ENCODE measurements at places on chromosomes 13 and 19. TPM values are rescaled to one million over a fixed set of nuclear protein-coding genes. Genes with fewer than 3 reads are reported as not detected.

Gene FAM216B
- not detected for total RNA-seq

DNA sequence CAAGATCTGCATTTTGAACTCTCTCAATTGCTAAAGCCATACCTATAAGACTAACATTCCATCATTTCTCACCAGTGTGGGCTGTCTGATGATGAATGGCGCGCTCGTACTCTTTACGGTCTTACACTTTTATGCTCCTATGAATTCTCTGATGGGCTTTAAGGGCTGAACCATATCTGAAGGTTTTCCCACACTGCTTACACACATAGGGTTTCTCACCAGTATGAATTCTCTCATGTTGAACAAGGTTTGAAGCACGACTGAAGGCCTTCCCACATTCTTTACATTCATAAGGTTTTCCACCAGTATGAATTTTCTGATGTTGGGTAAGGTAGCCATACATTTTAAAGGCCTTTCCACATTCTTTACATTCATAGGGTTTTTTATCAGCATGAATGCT lies 18.8 kb upstream of the ZNF607 start:
- no peak for DNase-seq

Gene URAD
- total RNA-seq, result not detected

Gene NOVA2
- under 0.01 TPM for total RNA-seq

DNA sequence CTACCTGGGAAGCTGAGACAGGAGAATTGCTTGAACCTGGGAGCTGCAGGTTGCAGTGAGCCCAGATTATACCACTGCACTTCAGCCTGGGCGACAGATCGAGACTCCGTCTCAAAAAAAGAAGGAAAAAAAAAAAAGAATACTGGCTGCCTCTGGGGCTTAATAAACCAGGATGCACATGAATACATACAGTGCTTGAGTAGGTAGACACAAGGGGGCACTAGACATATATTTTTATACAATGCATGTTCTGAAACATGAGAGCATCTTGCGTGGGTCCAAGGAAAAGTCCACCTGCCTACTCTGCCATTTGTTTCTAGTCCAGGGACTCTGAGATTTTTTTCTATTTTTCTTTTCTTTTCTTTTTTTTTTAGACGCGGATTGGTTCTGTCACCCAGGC lies 31.2 kb downstream of the KEAP1 start:
- no peak for DNase-seq

GRCh38 chr13:96751089-96751488 lies 243.2 kb downstream of the OXGR1 start:
- DNase-seq, result no peak

GRCh38 chr13:50053844-50054243 lies 38.6 kb downstream of the KCNRG start:
- no peak for DNase-seq

DNA sequence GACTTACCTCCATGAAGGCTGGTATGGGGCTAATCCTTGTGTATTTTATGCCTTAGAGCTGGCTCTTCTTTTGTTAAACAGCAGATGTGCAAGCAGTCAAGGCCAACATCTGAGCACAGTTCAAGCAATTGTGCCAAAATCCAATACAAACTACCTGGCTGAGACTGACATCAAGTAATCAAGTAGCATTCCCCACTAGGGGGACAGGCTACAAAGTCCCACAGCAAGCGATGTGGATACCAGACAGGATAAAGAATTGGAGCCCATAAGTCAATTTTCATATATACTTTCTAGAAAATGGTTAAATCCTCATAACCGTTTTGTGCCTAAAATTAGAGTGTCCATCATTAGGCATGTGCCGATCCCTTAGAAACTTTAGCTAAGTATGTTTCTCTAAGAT lies 675.8 kb downstream of the DIAPH3 start:
- DNase-seq, result no peak

Gene AMH
- not detected for total RNA-seq

DNA sequence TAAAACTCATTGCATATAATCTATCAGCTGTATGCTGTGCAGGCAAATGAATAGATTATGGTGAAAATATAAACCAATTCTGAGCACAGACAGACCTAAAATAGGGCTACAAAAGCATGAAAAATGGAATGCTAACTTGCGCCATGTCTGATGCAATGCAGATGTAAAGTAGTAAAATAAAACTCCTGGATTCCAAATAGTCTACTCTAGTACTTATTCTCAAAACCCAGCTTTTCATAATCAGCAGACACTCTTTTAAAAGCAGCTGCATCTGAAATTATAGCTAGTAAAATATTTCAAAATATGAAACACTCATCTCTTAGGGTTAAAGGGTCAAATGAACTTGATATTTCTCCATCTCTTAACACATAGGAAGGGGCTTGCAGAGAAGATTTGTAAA lies 4.7 kb upstream of the POMP start:
- no peak for DNase-seq

DNA sequence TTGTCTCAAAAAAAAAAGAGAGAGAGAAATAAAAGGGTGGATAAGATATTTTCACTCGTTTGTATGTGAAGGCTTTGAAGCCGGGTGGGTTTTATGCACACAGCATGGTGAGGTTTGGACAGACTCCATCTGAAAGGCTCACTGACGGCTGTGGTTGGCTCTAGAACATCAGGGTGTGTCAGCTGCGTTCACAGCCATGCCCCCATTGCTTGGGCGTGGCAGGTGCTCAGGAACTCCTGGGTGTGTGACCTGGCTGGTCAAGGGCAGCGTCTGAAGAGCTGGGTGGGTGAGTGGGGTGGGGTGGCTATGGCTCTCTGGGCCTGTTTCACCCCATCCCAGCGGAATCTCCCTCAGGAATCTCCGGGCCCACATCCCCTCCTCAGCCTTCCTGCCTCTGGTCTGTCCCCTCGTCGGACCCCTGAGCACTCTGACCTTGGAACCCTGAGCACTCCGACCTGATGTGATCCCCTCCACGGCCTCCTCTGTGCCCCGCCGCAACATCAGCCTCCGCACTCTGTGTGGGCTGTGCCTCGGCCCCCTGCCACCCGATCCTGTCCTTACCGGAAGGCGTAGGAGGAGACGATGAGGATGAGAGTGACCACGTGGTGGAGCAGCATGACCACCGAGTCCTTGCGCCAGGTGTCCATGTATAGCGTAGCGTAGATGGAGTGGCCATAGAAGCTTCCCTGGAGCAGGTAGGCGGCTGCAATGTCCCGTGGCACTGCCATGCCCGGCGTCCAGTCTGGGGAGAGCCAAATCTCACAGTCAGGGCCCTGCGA lies 12.2 kb downstream of the CERS1 start:
- no peak for DNase-seq

DNA sequence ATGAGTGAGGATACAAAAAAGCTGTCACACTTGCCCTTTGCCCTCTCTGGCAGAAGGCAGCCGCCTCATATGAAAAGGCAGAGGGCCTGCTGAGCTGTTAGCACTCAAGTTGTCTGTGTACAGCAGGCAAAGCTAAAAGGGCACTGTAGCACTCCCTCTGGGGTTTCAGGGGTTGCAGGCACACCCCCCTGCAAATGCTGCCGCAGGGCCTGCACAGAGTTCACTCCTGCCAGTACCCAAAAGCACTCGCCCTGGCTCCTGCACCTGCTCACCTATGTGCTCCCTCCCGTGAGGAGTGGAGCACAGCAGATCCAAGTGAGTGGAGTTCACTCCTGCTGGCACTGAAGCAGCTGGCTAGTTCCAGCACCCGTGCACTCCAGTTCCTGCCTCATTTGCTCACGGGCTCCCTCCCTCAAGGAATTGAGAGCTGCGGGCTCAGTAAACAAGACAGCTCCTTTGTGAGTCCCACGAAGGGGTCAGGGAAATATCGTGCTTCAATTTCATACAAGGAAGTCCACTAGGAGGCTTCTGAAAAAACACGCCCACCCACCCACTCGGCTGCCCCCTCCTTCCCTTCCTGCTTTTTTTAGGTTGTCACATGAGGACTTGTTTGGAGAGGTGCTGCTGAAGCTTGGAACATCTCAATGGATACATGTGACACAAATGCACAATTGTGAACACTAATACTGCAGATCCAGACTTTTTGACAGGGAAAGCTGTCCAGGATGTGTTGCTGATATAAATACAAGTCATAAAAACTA lies 9.9 kb upstream of the RCBTB2 start:
- DNase-seq, result no peak

- no peak for DNase-seq
These were observed 13.7 kb upstream of the TLE2 start for GRCh38 chr19:3042621-3043267.

Gene CYP4F3
- total RNA-seq, result not detected
